ENCODE measurements at places on chromosomes 5 and 9. TPM values are rescaled to one million over a fixed set of nuclear protein-coding genes. Genes with fewer than 3 reads are reported as not detected.

Gene C8G
- 892 TPM for polyA plus RNA-seq

Gene HACD4
- 0.25 TPM for polyA plus RNA-seq

GRCh38 chr5:43221502-43221901 lies 29.5 kb downstream of the NIM1K start:
- no peak for DNase-seq

- no peak for DNase-seq
Measured at GRCh38 chr9:13575558-13575957, 296.1 kb upstream of the MPDZ start.

Gene PALM2AKAP2
- 7.1 TPM for polyA plus RNA-seq

DNA sequence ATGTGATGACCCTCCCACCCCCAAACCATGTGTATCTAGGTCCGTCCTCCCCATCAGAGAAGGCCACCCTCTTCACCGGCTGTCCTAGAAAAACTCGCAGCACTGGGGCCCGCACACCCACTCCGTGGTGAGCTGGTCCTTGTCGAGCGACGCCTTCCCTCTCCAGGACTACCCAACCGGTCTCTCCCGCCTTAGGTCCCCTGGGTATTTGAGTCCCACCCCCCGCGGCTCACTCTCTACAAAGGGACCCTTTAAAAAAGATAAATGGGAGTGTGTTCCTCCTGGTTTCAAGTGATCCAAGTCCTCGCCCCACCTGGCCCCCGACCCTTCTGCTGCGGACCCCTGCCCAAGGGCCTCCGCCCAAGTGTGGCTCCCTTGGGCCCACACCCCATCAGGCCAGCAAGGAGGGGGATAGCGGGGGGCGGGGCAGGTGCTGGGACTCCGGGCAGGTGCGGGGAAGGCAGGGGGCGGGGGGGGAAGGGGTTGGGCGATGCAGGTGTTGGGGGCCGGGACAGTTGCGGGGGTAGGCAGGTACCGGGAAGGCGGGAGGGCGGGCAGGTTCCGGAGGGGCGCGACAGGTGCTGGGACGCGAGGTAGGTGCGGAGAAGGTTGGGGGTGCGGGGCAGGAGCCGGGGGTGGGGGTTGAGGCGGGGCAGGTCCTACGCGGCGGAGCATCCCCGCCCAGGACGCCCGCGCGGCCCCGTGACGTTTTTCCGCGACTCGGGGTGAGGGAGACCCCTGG lies 970 bp upstream of the ARRDC1 start:
- DNase-seq: no peak

DNA sequence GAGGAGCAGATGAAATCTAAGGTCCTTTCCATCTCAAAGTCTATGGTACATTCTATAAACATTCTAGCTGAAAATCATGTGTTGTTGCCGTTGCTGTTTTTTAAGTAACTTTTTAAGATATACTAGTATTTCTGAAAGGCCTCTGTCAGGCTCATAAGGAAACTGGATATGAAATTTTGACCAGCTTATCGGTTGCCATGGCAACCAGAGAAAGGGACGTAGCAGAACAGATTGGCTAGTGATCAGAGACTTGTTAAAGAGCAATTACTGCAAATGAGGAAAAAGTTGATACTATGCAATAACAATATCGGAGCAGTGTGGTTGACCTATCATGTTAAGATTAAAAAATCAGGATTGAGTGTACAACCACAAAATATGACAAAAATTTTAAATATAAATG lies 57.0 kb upstream of the RNF180 start:
- no peak for DNase-seq

GRCh38 chr5:95621839-95622629 lies 2.1 kb downstream of the GPR150 start:
- no peak for DNase-seq

- no peak for DNase-seq
Measured at GRCh38 chr9:92774274-92774673, 9.6 kb upstream of the BICD2 start.

- DNase-seq: no peak
Measured at GRCh38 chr9:74953235-74953751, 581 bp upstream of the C9orf40 start.

DNA sequence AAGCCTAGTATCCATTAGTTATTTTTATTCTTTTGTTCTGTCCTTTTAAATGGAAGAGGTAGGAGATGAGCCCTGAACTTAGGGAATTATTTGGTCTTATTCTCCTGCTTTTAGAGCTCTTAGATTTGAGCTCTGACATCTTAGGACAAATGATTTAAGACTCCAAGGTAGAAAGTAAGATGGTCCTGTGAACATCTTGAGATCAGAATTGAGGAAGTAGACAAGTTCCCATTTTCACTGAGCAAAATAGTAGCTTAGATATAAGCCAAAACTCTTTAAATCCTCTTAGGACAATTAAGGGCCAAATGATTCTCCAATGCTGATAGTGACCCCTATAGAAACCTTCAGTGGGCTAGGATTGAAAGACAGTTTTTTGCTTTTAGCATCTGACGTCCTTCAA lies 53.0 kb upstream of the RUSC2 start:
- DNase-seq: no peak

Gene SPIN1
- 9.0 TPM for polyA plus RNA-seq

- no peak for DNase-seq
Measured at GRCh38 chr5:154403776-154404387, 41.9 kb upstream of the SAP30L start.
